Activated T-helper 1 cell treated with anti-CD3 and anti-CD28 coated beads, Interleukin-2, amount 50 U/mL, for 16 hours (primary cell): ENCODE measurements at places on chromosomes 6 and 20.

GRCh38 chr6:136646377-136646776 lies 96.2 kb upstream of the MAP7 start:
- DNase-seq: no peak

- no peak for DNase-seq
Observed at GRCh38 chr6:88135578-88136114, 30.5 kb downstream of the CNR1 start.

DNA sequence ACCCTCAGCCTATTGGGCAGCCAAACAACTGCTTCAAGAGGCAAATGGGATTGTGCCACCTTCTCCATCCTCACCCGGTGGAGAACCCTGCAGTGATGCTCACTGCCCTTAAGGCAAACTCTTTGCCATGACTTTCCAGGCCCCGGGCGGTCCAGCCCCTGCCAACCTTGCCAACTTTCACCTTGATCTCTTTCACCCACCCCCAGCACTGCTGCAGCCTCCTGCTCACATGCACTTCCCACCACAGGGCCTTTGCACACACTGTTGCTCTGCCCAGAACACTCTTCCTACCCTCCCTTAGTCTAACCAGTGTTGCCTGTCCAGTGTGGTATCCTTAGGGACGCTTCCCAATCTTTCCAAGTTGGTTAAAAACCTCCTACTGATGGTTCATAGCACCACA lies 221.1 kb downstream of the EYA2 start:
- no peak for DNase-seq

DNA sequence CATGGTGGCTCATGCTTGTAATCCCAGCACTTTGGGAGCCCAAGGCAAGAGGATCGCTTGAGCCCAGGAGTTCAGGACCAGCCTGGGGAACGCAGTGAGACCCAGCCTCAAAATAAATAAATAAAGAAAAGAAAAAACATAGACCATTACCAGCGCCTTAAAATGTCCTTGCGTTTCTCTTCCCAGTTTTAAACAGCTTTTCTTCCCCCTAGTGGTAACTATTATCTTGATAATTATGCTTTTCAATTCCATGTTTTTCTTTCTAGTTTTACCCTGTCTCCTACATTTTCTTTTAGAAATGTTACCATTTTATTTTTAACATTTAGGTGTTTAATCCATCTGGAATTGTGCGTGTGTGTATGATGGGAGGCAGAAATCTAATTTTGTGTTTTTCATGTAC lies 24.4 kb downstream of the DNAH8 start:
- no peak for DNase-seq

- no peak for DNase-seq
Observed at GRCh38 chr6:5513408-5513807, 252.1 kb downstream of the FARS2 start.

DNA sequence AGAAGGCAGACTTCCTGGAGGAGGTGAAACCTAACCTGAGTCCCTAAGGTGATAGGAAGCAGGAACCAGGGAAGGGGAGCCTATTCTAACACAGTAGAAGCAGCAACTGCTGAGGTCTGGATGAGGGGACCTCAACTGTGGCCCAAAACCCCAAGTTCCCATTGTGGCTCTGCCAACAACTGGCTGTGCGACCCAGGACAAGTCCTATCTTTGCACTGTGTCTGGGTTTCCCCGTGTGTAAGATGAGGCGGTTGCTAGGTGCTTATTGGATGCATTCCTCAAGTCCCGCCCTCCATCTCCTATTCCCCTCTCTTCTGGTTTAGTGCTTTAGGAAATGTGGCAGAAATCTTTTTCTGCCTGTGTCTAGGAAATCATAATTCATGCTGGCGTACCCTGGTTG lies 52.2 kb upstream of the TTPAL start:
- no peak for DNase-seq

DNA sequence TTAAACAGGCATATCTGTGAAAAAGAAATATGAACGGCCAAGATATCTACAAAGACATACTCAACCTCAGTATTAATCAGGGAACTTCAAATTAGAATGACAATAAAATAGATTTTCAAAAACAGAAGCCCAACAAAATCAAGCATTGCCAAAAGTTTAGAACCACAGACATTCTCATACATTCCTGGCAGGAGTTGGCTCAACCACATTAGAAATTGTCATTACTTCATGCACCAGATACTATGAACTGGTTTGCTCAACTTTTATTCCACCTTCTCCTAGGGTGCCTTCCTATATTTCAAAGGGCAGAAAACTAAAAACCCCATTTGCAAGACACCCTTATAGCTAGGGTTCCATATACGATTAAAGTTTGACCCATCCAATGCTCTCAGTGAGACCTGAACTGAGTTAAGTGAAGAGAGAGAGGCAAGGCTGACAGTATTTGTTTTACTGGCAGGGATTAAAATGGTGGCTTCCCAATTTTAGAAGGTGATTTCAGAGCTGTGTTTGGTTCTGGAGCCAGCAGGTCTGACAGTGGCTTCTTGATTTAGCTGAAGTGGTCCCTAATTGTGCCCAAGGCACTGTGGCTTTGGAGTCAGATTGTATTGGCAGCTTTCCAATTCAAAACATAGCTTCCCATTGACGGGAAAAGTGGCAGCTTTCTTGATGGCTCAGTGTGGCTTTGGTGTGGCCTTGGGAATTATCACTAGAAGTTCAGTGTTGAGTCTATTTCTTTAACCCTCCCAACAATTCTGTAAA lies 77.1 kb upstream of the CDYL start:
- DNase-seq: no peak

- no peak for DNase-seq
Observed at GRCh38 chr20:24743641-24744040, 205.4 kb upstream of the CST7 start.

GRCh38 chr20:63627751-63628245 lies 897 bp upstream of the GMEB2 start:
- DNase-seq: no peak

- DNase-seq: no peak
Observed at GRCh38 chr6:142714951-142715785, 229.8 kb downstream of the HIVEP2 start.

GRCh38 chr6:143399176-143399575 lies 51.3 kb downstream of the ADAT2 start:
- DNase-seq: no peak

DNA sequence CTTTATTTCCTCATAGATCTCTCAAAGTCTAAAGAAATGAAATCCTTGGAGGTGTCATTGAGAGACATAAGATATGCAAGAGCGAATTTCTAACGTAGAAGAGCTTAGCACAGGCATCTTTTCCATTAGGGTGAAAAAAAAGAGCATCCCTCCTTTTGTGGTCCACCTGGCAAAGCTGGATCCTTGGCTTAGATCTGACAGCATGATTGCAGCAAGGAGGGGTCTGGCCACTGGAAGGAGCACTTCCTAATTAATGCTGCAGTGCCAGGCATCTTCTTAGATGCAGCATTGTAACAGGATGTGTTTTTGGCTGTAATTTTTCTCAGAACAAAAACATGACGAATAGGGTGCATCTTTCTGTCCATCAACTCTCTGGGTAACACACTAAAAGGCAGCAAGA lies 60.1 kb upstream of the TFAP2D start:
- no peak for DNase-seq

GRCh38 chr6:27867051-27867944 lies 44.9 kb downstream of the OR2B2 start:
- DNase-seq: peak; percentile 45

GRCh38 chr20:10332656-10333415 lies 101.2 kb downstream of the MKKS start:
- DNase-seq: no peak

DNA sequence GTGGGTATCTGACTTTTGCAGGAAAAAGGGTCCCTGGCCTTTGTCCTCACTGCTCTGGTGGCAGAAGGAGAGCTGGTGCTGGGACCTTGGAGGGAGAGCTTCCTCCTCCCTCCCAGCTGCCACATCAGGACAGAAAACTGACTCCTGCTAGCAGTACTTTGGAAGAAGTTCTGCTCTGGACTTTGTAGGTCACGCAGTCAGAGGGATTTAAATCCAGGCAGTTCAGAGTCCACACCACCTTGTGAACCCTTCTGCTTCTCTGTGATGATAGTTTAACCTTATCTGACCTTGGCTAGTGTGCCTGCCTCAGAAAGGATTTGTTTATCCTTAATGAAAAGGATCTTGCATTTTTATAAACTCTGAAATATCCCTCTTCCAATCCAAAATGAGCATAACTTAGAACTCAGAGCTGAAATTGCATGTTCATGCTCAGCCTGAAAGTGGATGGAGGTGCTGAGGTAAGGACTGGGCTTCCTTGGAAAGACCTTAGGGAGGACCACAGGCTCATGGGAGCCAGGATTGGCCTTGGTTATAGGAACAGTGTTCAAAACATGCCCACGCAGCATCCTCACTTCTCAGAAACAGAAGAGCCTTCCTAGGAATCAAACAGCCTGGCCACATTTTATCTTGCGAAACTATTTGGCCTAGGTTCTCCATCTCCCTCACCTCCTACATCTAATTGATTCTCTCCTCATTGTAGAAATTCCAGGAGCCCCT lies 123.9 kb upstream of the SASH1 start:
- DNase-seq: no peak

- DNase-seq: no peak
Observed at GRCh38 chr20:36761125-36761524, 12.4 kb downstream of the DSN1 start.

DNA sequence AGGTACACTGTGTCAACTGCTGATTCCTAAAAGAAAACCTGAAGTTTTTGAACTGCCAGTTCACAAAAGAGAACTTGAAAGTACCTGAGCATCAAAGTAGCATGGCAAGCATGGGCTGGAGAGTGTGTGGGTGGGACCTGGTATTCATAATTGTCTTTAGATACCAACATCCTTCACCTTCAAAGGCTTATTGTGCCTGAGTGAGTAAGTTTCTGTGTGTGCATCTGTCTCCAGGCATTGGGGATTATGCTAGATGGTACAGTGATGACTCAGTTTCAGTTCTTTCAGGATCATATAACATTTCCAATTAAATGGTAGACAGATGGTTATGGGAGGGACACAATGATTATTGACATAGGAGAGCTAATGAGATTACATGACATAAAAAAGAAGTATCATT lies 238.5 kb downstream of the ZFAND3 start:
- no peak for DNase-seq

DNA sequence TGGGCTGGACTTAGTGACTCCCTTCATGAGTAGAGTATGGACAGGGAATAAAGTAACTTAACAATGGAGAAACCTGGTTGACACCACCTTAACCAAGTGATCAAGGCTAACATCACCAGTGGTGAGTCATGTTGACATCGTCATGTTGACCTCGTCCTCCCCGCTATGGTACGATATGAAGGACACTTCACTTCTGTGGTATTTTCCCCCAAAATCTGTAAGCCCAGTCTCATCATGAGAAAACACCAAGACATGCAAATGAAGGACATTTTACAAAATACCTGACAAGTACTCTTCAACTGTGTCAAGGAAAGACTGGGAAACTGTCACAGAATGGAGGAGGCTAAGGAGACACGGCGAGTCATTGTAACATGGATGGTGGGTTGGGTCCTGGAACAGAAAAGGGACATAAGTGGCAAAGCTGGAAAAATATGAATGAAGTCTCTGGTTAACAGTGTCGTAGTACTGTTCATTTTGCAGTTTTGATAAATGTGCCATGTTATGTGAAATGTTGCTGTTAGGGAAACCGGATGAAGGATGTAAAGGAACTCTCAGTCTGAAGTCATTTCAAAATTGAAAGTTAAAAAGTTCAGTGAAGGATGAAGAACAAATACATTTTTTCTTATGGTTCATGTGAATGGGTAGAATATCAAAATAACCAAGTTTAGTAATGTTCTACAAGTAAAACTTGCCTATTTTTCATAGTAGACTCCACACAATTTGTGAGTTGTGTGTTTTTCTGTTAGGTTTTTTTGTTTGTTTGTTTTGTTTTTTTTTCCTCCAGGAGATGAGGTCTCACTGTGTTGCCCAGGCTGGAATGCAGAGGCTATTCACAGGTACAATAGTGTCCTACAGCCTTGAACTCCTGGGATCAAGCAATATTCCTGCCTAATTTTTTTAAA lies 247.5 kb downstream of the TMEM242 start:
- DNase-seq: no peak

DNA sequence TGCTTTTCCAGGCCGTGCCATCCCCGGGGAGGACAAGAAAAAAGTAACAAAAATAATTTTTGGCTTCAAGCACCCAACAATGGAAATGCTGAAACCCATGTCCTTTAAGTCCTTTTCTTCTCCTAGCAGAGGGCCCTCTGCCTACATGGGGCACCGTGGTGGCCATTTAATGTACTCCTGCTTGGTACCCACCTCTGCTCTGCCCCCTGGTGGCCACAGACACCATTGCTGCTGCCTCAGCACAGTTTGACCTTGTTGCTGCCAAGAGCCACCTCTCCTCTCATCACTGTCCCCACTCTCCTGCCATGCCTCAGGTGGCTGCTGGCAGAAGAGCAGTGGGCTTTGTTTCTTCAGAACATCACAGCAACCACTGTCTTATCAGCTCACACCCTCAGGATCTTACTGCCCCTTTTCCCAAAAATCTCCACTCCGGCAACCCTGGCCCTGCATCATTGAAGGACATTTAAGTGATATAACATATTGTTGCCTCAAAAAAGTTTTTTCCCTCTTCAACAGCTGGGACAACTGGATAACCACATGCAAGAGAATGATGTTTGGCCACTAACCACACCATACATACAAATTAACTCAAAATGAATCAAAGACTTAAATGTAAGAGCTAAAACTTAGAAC lies 12.9 kb upstream of the ARMC2 start:
- peak; percentile 73 for DNase-seq

GRCh38 chr6:30483677-30484279 lies 5.5 kb upstream of the HLA-E start:
- DNase-seq: no peak

- DNase-seq: no peak
Observed at GRCh38 chr20:16457514-16457913, 115.7 kb downstream of the KIF16B start.

DNA sequence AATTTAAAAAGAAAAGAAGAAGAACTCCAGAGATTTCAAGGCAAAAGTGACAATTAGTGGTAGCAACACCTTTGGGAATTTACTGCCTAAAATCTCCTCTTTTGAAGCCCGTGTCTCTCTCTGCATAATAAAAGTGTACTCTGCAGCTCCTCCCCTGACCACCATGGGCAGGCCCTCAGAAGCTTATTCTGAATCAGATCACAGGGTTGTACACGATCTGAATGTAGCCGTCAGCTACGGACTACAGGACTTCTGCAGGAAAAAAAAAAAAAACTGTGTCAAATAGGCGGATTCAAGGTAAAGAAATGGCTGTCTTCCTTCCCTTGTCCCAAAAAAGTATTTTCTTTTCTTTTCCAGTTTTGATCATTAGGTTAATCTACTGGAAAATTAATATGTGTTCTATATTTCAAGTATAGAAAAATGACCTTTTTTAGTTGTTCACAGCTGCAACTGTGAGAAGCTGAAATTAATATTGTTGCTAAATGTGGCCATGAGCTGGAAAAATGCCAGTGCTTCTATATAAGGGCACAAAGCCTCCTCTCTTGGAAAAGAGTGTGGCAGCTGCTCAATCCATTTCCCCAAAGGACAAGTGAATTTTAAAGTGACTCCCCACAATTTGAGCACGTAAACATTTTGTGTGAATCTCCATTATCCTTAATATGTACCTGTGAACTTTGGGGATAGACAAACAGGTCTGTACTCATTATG lies 397.4 kb downstream of the C6orf118 start:
- DNase-seq: no peak

- no peak for DNase-seq
Observed at GRCh38 chr6:147684906-147685305, 176.4 kb downstream of the SAMD5 start.
